Upper lobe of right lung (tissue), 1 donor: ENCODE measurements at places on chromosomes 6 and 20.

DNA sequence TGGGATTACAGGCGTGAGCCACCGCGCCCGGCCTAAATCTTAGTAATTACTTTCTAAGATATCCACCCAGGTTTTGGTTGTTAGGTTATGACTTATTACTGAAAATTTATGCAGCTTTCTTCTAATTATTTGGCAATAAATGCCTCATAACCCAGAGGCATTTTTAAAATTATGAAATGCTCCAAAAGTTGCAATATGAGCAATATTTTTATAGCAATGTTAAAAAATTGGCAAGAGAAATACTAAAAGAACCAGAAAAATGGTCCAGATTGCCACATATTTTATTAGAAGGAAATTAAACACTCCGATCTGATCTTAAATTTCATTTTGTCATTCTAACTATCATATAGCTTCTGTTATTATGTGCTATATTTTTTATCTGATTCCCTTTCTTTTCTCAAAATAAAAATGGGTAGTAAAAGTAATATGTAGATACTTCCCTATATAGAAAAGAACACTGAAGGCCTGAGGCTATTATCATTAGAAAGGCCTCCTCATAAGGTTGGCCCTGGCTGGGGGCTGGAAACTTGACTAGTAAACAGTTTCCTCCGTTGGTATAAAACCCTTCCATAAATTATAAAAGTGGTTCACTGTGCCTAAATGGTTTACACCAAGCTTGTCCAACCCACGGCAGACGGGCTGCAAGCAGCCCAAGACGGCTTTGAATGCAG is 22.1 kb downstream of the BLOC1S5 start:
- DNase-seq: no peak

- no peak for DNase-seq
Observed at GRCh38 chr20:57840066-57840465, 130.3 kb upstream of the PMEPA1 start.

- no peak for DNase-seq
Observed at GRCh38 chr6:68082086-68082485, 553.0 kb upstream of the ADGRB3 start.

GRCh38 chr6:40727271-40727670 is 140.1 kb upstream of the LRFN2 start:
- DNase-seq: no peak

DNA sequence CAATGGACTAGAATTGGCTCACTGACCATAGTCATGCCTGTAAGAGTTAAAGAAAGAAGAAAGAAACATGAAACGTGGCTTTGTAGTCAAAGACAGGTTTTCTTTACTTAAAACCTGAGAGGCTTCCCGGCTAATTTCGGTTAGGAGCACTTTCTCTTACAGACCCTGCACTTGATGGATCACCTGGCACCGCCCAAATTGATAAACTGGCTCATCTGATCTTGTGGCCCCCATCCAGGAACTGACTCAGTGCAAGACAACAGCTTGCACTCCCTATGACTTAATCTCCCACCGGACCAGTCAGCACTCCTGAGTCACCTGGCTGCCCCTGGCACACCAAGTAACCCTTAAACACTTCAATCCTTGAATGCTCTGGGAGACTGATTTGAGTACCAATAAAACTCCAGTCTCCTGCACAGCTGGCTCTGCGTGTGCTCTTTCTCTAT is 12.3 kb downstream of the TMEM14B start:
- no peak for DNase-seq

DNA sequence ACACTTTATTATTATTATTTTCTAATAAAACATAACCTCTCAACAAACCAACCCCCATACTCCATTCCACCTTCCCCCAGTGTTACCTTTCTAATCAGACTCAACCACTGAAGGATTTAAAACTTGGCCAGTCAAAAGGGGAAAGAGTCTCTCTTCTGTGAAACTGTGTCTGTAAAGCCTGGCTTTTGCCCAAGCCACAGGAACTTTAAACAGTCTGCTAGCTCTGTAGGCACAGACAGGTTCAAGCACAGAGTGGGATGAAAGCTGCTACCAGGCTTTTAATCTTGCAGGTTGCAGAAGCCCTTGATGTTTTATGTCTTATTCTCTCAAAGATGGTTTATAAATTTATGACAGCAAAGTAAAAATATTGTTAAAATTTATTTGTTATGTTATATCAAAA is 585.7 kb downstream of the TENT5A start:
- DNase-seq: no peak

- no peak for DNase-seq
Observed at GRCh38 chr6:4363656-4364055, 228.3 kb upstream of the ECI2 start.

GRCh38 chr20:56420940-56421688 is 9.1 kb downstream of the CASS4 start:
- DNase-seq: no peak

- DNase-seq: no peak
Observed at GRCh38 chr20:63521602-63522001, 1.0 kb downstream of the PPDPF start.

DNA sequence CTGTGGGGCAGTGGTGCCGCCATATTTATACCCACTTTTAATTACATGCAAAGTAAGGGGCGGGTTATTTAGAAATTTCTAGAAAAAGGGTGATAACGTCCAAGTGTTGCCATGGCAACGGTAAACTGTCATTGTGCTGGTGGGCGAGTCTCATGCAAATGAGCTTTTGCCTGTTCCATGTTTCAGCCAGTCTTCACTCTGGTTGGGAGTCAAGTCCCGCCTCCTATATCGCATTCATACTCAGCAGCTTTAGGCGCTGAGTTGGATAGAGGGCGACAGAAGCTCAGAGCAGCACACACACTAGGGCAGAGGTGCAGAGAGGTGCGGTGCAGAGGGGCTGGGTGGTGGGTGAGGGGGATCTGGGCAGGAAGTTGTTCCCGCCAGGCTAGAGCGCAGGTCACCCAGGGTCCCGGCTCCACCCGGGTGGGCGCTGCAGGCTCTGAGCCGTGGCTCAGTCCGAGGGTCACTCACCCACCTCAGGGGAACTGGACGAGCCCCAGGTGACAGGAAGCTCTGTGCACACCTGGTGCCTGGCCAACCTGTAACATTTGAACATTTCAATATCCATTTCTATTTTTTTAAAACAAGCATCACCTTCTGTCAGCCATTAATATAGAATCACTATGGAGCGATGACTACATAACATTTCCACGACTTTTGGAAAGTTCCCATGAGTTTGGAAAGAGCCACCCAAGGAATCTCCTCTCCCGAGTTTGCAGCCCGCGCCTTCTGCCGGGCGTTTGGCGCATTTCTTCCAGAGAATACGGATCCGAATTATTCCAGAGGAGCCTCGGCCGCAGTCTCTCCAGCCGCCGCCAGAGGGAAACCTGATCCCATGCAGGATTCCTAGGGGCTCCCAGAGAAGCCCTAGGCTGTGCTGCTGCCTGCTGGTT is 89.1 kb upstream of the PHACTR3 start:
- DNase-seq: peak; percentile 83

GRCh38 chr6:161716176-161716575 is 442.3 kb upstream of the AGPAT4 start:
- no peak for DNase-seq

DNA sequence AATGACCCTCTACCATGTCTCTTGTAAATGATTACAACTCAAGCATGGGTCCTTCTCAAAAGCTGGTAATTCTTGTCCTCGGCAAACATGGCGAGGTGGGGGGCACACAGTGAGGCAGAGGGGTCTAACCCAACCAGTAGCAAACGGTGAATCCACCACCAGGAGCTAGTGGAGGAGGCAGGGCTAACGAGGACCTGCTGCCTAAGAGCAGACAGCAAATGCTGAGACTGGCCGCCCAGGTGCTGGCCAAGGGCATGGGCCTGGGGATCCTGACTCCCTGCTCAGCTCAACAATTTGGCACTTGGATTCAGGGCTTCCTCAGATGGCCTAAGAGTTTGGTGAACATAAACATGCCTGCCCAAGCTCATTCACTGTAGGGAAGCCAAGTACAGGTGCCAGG is 18.4 kb downstream of the PCIF1 start:
- DNase-seq: no peak

DNA sequence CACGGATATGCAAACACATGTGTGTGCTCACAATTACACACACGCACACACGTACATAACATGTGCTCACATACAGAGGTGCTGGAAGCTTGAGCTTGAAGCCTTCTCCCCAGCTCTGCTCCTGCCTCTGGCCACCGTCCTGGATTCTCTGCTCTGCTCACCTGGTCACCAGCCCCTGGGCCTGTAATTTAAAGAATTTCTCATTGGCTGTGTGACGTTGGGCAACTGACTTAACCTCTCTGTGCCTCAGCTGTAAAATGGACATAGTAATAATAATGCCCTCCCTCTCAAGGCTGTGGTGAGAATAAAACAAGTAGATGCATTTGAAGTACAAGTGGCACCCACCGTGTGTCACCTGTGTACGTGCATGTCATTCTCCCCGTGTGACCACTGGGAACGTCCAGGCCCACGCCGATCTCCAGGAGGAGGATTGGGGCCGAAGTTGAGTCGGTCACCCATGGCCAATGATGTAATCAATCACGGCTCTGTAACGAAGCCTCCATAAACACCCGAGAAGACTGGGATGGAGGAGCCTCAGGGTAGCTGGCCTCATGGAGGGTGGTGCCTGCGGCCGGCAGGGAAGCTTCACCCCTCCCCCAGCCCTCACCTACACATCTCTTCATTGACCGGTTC is 160.9 kb upstream of the AFDN start:
- DNase-seq: no peak

GRCh38 chr20:43749734-43750294 is 23.0 kb upstream of the GTSF1L start:
- DNase-seq: peak; percentile 91
